ENCODE measurements at places on chromosomes 12 and 14.

DNA sequence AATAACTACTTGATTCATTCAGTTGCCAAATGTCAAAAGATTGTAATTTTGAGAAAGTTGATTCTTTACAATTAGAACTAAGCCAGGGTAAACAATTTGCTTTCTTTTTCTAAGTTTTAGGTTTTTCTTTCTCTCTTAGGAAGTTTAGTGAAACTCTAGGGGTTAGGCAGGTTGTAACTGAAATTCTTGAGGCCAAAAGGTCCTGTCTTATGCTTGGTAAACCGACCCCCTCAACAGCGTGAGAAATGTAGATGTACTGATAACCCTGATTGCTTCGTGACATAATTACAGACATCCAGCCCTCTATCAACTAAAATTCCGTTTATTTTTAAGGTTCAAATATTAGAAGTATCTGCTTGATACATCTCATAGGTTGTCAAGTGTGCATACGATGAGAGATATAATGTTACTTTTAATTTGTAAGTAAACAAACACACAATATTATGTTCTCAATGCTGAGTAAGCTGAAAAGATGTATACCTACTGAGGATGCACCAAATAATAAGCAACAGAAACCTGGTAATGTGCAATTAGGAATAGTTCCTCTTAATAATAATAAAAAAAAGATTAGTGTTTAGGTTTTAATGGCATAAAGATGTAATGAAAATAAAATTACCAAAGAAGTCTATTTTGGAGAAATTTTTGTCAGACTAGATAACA is 7.2 kb downstream of the FUT8 start:
- DNase-seq: no peak

GRCh38 chr14:26811756-26812305 is 214.0 kb upstream of the NOVA1 start:
- DNase-seq: no peak

GRCh38 chr14:64870160-64870559 is 9.5 kb downstream of the SPTB start:
- DNase-seq: no peak

GRCh38 chr12:121803861-121804416 is at the start of gene SETD1B:
SETD1B (plus strand) TSS chr12:121804009; CDS start chr12:121804738, 729 bp downstream.
- peak; percentile 54 for DNase-seq

- no peak for DNase-seq
Observed at GRCh38 chr14:102966681-102967505, 44.4 kb downstream of the AMN start.

DNA sequence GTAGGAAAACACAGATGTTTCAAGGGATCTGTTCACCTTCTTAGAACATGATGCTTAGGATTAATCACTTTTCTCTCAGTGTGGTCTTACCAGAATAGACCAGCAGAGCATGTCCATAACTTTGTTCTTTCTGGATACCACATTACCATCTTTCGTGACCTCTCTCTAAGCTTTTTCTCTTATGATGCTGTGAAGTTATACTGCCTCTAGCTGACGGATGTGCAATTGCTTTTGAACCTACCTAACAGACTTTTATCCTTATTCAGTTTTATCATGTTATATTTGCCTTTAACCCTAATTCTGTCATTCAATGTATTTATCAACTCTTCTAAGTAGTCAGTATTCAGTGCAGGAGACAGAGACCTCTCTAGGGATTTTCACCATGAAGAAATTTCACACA is 246.7 kb downstream of the DACT1 start:
- DNase-seq: no peak
